GM23338 (cell line): ENCODE measurements at places on chromosomes 7 and 10. TPM values are rescaled to one million over a fixed set of nuclear protein-coding genes. Genes with fewer than 3 reads are reported as not detected.

DNA sequence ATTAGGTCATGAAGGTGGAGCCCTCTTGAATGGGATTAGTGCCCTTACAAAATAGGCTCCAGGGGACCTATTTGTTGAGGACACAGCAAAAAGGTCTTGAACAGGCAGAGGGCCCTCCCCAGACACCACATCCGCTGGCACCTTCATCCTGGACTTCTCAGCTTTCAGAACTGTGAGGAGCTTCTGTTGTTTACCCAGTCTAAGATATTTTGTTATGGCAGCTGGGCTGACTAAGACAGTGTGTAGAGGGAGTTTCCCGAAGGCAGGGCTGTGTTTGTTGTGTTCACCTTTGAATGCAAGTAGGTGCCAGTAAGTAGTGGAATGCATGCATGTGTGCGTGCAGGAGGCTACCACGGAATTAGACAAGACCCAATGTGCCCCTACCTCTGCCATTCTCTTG, 106.7 kb downstream of the PTPRE start:
- DNase-seq = no peak

- DNase-seq = no peak
These were observed 131.3 kb upstream of the FAM20C start for GRCh38 chr7:61111-61510.

DNA sequence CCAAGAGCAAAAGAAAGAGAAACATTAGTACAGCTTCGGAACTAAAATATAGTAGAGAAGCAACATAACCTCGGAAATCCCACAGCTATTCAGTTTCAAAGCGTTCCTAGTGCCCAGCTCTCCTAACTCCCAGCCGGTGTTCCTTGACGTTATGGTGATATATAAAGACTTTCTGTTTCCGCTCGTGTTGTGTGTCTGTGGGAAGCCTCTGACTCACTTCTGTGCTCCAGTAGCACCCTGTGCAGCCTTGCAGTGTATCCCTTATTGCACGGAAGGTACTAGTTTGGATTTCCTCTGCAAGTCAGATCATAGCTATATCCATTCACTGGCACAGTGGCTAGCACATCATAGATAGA, 535 bp downstream of the ASAH2B start:
- no peak for DNase-seq

DNA sequence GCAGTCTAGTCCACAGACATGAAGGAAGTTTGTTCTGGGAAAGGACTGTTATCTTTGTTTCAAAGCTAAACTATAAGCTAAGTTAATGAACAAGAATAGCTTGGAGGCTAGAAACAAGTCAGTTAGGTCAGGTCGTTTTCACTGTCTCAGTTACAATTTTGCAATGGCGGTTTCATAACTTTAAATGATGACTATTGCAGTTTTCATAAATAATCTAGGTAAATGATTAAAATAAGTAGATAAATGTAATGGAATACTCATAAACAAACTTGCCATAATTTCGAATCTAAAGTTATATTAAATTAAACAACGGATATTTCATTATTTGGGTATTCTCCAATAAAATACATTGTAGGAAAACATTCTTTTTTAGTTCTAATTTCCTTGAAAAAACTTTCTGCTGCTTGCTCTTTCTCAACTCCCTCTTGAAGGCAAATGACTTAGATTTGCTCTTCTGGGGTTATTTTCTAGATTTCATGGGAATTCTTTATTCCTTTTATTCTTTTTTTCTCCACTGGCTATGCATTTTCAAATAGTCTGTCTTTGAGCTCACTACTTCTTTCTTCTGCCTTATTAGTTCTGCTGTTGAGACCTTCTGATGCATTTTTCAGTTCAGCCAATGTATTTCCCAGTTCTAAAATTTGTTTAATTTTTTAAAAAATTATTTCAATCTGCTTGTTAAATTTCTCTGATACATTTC, 103.8 kb upstream of the APBB1IP start:
- DNase-seq = no peak

DNA sequence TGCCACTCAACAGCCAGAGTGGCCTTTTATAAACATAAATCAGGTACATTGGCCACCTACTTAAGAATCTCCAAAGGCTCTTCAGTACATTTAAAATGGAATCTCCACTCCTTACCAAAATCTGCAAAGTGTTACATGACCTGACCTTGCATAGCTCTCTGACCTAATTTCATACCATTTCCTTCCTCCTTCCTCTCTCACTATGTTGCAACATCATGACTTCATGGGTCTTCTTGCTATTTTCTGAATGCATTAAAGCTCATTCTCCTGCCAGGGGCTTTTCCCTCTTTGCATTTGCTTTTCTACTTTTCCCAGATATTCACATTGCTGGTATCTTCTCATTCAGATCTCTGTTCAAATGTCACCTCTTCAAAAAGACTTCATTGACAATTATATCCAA, 22.1 kb upstream of the PPP1R17 start:
- no peak for DNase-seq

DNA sequence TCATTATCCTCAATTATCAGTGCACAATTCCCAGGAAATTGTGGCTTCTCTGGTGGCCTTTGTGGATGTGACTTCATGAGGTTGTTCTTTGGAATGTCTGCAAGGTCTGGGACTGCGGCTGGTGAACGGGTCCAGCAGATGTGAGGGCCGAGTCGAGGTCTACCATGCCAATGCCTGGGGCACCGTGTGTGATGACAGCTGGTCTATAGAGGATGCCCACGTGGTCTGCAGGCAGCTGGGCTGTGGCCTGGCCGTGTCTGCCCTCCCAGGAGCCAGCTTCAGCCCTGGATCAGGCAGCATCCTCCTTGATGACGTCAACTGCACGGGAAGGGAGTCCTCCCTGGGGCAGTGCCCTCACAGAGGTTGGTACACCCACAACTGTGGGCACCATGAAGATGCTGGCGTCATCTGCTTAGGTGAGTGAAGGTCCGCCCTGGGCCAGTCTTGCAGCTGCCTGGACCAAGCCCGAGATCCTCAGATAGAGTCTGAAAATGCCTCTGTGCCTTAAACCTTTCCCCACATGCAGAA, 46.9 kb downstream of the CUZD1 start:
- DNase-seq = no peak

The SNCG gene
- 4.0 and 9.6 TPM in 2 replicates for total RNA-seq

DNA sequence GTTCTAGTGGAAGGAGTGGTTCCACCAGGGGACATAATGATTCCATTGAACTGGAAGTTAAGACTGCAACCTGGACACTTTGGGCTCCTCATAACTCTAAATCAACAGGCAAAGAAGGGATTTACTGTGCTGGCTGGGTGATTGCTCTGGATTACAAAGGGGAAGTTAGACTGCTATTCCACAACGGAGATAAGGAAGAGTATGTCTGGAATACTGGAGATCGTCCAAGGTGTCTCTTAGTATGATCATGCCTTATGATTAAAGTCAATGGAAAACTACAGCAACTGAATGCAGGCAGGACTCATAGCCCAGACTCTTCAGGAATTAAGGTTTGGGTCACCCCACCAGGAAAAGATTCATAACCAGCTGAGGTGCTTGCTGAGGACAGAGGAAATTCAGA, 310.6 kb upstream of the MGMT start:
- DNase-seq = no peak

The WIPF3 gene
- total RNA-seq = 5.7 and 5.9 TPM in 2 replicates

DNA sequence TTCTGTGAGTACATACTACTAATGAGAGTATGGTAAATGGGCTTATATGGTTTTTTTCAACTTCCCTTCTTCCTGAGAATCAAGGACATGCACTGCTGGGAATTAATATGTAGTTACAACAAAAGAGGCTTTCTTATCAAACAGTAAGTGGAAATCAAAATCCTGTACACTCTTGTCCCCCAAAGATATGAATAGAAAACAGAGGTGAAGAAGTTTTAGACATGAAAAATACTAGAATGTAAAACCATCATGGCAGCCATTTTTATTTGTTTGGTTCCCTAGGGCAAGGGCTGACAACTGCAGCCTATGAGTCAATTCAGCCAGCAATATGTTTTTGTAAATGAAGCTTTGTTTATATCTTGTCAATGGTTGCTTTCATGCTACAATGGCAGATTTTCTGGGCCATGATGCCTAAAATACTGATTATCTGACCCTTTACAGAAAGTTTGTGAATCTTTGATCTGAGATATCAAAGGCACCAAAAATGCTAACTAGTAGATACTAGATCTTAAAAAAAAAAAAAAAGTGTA, 422.4 kb downstream of the PARD3 start:
- no peak for DNase-seq

- peak; percentile 82 for DNase-seq
These were observed 15.2 kb upstream of the FRMPD2 start for GRCh38 chr10:48289501-48290238.

DNA sequence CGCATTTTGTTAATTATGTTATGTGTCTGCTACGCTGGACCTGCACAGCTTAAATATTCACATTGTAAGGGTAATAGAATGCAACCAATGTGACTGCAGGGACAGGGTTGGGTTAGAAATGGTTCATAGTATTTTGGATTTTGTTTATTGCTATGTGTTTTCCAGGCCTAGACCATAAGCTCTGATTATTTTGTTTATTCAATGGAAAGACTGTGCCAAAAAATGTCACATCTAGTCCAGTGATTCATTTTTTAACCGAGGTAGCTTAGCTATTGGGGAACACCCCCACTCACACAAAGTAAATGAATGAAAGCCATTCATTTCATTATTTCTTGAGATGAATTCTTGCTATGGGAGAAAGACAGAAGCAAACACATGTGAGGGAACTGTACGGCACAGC, 516.5 kb upstream of the ANKRD30A start:
- no peak for DNase-seq

DNA sequence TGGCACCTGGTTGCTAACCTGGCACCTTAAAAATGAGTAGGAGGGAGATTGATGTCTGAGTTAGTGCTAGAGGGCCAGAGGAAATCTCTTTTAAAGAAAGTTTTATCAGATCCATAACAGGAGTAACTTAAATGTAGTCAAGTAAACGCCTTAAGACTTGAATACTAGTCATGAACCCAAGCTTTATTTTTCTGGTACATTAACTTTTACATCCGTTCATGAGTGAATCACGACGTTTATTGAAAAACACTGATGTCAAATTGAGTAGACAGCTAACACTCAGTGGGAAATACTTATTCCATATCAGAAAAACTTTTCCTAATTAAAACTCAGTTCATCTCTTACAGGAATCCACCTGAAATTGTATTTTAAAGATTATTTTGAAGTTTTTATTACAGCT, 6.9 kb upstream of the LAMB1 start:
- DNase-seq = no peak

DNA sequence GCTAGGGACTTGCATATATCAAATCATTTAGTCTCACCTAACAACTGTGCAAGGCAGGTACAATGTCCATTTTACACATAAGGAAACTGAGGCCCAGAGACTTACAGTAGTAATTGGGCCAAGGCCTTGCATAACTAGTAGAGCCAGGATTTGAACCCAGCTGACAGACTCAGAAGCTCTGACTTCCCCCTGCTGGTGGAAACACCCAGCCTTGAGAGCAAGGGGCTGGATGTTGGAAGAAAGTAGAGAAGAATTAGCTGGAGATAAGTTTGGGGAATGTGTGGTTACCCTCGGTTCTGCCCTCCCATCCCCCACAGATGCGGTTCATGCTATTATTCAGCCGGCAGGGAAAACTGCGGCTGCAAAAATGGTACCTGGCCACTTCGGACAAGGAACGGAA, 2.0 kb downstream of the AP1S1 start:
- peak; percentile 58 for DNase-seq

The OR2F1 gene
- total RNA-seq = 0.04 TPM in 1 of 2 replicates, not detected in the other

GRCh38 chr7:82539969-82540368, 96.4 kb upstream of the CACNA2D1 start:
- DNase-seq = no peak

DNA sequence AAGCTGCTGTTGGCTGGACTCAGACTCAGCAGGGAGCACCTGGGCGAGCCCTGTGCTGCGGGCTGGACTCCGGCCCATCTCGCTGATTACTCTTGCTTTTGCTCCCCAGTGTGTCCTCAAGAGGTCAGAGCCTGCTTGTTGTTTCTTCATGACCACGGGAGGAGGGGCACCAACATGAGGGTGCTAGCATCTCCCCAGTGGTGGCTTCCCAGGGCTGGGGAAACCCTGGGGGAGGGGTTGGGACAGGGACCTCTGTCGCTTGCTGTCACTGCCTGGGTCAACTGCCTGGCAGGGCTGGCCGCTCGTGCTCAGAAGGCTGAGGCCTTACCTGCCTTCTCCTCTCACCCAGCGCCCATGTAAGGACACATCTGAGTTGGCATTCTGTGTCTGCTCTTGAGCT, 152.3 kb upstream of the SHH start:
- no peak for DNase-seq

GRCh38 chr7:40059057-40059456, 75.4 kb downstream of the MPLKIP start:
- DNase-seq = no peak

DNA sequence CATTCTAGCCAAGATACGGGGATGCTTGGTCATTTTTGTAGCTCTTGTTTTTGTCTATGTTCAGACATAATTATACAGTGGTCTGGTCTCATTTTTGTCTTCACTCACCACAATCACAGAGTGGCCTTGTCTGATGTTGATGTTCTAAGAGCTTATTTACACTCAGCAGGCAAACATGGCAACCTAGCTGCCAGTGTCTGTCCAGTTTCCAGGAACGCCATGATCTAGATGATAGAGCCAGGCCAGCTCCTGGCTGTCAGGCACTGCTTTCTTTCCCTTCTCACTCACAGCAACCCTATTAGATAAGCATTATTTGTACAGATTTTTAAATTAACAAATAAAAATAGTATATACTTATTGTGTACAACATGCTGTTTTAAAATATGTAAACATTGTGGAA, 98.6 kb upstream of the PHF14 start:
- DNase-seq = no peak

GRCh38 chr7:97971120-97971989, 18.6 kb downstream of the OCM2 start:
- peak; percentile 42 for DNase-seq

DNA sequence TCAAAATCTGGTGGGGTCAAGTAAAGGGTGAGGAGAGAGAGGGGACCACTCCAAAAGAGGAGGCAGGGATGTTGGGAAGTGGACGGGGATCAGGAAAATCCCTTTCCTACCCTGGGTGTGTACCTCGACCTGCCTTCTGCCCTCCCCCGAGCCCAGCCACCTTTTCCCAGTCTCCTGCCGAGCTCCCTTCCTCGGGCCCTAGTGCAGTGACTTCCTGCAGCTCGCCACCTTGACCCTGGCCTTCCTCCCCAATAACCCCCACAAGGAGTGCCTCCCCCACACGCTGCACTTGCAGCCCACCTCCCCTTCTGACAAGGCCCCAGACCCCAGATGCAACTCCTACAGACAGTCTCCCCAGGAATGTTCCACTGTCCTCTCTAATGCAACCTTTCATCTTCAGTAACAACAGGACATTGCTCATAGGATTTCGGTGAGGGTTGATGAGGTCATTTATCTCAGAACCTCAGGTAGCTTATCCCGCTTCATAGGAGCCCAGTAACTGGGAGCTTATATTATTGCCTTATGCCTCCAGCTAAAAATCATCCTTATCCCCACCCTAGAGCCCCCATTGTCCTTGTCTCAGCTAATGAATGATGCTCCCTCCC, 90.1 kb downstream of the MKI67 start:
- no peak for DNase-seq

- no peak for DNase-seq
These were observed 3.0 kb upstream of the PRSS37 start for GRCh38 chr7:141844256-141844655.

The ZNF727 gene
- not detected in 2 replicates for total RNA-seq
